ENCODE measurements at places on chromosomes 6 and 20.

- no peak for DNase-seq
Measured at GRCh38 chr20:19338960-19339359, 126.5 kb downstream of the SLC24A3 start.

- DNase-seq: no peak
Measured at GRCh38 chr6:2663123-2663522, 87.6 kb downstream of the MYLK4 start.

DNA sequence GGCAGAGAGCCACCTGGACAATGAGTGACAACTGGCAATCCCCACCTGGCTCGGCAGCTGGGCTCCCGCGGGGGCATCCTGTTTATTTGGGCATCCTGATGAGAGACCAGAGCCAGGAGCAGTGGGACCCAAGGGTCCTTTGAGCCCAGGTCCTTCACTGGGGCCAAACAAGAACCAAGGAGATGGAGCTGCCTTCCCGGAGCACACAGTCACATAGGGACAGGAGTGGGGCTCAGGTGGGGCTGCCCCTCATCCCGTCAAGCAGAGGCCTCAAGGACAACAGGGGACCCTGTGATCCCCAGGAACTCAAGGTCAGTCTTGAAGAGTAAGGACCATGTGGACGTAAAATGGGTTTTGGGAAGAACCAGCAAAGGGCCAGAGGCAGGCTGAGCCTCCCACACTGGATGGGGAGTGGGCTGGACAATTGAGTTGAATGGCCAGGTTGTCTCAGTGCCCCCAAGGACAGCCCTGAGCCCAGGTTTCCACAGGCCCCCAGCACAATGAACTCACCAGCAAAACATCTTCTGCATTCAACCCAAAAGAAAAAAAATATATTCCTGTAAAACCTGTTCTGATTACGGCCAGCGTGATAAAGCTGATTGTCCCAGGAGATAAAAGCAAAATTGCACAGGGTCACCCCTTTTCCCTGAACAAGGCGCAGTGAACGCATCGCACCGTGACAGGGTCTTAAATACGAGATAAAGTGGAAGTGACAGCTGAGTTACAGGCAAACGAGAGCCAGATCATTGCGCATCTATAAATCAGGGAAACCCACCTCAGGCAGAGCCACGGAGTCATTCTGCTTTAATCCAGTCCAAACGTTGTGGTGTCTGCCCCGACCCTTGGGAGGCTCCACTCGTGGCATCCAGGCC lies 86.2 kb downstream of the ANKRD60 start:
- DNase-seq: no peak

GRCh38 chr20:61724376-61724775 lies 341.3 kb downstream of the TAF4 start:
- no peak for DNase-seq

DNA sequence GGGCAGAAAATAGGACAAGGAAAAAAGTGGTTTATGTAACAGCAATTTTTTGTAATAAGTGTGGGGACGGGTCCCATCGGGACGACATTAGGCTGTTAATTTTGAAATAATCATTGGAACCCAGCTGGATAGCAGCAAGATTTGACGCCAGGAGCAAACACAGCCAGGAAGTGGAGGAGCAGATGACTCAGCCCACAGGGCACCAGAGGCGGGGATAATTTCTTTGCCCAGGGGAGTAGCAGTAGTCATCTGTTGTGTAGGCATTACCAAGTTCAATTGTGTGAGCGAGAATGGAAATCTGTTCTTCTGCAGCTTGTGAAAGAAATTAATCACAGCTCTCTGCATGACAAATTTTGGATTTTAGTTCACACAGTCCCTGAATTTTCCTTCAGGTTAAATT lies 22.6 kb upstream of the RIN2 start:
- DNase-seq: peak; percentile 90

GRCh38 chr6:43669922-43670622 lies 17.5 kb downstream of the MRPS18A start:
- DNase-seq: no peak

DNA sequence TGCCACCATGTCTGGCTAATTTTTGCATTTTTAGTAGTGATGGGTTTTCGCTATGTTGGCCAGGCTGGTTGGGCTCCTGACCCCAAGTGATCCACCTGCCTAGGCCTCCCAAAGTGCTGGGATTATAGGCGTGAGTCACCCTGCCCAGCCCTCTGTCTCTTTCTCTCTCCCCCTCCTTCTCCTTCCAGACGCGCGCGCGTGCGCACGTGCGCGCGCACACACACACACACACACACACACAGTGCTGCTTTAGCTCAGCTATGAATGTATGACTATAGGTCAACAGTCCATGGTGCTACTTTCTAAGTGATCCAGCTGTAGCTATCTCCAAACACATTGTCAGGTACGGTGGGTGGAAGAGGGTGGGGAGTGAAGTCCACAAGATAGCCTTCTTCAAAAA lies 449.5 kb downstream of the PHF3 start:
- no peak for DNase-seq

GRCh38 chr20:5090191-5090590 lies 29.6 kb downstream of the PCNA start:
- no peak for DNase-seq

DNA sequence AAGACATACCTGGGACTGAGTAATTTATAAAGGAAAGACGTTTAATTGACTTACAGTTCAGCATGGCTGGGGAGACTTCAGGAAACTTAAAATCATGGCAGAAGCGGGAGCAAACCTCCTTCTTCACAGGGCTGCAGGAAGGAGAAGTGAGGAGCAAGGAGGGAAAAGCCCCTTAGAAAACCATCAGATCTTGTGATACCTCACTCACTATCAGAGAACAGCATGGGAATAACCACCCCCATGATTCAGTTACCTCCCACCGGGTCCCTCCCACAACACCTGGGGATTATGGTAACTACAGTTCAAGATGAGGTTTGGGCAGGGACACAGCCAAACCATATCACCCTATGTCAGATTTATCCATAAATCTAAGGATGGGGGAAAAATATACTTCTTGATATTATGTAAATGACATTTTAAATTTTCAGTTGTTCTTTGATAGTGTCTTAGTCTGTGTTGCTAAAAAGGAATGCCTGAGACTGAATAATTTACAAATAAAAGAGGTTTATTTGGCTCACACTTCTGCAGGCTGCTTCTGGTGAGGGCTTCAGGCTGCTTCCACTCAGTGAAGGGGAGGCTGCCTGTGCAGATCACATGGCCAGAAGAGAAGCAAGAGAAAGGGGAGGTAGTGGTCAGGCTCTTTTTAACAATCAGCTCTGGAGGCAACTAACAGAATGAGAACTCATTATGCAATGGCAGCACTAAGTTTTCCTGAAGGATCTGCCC lies 1.2 kb upstream of the MCM9 start:
- DNase-seq: no peak

DNA sequence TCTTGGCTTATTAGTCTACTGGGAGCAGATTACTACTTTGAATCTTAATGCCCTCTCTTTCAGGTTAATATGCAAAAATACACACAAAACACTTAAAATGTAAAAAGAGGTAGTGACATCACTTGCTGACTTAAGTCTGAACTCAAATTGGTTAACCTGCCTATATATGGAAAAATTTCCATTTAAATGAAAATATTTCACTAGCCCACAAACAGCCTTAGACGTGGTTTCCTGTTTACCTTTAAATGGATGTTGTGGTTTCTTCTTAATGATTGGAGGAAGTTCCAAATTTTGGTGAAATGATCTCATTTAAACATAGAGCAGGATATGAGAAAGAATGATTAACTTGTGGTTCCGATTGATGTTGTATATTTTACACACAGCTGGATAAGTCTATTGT lies 553.7 kb downstream of the CD109 start:
- DNase-seq: no peak

GRCh38 chr6:30998785-30999184 lies 11.5 kb upstream of the MUC22 start:
- no peak for DNase-seq

- no peak for DNase-seq
Measured at GRCh38 chr6:146598772-146599405, at the start of gene ADGB. Gene ADGB (plus strand): TSS chr6:146598972. CDS start chr6:146599041, 69 bp downstream.

DNA sequence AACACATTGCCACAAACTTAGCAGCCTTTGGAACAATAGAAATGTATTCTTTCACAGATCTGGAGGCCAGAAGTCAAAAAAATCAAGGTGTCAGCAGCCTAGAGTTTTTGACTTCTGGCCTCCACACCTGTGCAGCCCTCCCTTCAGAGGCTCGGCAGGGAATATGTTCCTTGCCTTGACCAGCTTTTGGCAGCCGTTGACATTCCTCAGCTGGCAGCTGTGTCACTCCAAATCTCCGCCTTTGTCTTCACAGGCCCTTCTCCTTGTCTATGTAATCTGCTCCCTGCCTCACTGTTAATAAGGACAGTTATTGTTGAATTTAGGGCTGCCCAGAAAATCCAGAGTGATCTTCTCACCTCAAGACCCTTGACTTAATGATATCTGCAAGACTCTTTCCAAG lies 17.2 kb upstream of the AHI1 start:
- no peak for DNase-seq

- DNase-seq: no peak
Measured at GRCh38 chr6:56144538-56145324, 102.6 kb downstream of the COL21A1 start.

GRCh38 chr6:3019065-3019464 lies 19.4 kb downstream of the NQO2 start:
- DNase-seq: no peak

Measured in suprapubic skin (tissue), 4 donors.